ENCODE measurements at places on chromosomes 2 and 18.

DNA sequence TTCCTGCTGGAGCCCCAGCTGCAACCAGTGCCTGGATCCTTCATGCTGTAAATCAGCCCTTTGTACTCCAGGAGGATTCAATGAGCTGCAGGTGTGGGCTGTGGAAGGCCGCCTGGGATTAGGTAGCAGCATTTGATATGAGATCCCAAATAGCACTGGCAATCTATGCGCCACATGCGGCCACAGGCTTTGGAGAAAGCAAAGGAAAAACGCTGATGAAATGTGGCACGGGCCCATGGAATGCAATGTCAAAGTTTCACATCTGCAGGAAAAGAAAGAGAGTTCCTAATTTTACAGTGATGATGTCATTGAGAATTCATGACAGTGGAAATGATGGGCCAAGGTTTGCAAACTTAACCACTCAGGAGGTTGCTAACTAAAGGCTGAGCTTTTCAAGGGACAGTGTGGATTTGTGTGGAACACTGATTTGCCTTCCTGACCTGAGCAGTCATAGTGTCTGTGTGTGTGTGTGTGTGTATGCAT is 216.4 kb upstream of the OSR1 start:
- DNase-seq: no peak

DNA sequence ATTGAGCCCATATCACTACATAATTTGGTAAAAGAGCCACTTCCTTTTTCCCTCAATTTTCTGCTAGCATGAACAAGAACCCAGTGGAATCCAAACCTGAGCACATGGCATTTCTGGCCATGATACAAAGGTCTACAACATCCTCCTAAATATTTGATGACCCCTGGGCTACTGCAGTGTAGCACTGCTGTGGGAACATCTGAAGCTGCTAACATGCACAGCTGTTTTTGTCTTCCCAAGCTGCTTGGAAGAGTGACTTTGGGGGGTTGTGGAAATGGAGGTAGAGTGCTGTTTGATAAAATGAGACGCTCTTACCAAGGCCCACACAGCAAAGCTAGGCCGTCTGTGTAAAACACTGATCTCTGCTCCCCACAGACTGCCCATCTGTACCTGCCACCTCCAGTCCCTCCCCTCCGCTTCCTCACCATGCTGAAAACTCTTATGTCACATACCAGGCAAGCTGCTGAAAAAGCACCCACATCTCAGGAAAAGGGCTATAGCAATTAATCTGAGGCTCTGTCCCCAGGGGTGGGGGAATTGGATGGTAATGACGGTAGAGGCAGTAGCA is 197.2 kb upstream of the HNRNPA3 start:
- no peak for DNase-seq

- DNase-seq: no peak
Measured at GRCh38 chr2:155630760-155631159, 701.8 kb downstream of the NR4A2 start.

DNA sequence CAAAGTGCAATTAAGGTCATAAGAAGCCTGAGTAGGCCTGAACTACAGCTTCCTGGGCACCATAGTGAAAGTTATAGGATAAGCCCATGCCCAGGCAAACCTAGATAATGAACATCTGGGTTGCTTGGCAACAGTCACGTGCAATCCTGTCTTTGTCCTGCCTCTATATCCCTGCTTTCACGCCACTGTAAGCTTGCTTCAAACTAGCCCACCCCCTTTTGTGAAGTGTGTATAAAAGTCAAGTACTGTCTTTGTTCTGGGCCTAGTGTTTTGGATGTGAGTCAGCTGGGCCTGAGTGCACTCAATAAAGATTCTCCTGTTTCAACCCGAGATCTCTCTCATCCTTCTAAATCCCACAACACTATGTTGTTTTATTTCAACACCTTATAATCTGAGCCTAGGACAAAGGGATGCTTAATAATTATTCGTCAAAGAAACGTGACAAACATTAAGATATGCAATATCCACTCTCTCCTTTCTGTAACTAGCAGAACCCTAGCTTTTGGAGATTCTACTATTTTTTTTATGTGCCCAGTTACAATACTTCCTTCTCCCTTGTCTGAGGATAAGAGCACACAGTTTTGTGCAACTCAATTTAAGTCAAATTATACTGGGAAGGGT is 927.8 kb downstream of the SUCLG1 start:
- DNase-seq: no peak

DNA sequence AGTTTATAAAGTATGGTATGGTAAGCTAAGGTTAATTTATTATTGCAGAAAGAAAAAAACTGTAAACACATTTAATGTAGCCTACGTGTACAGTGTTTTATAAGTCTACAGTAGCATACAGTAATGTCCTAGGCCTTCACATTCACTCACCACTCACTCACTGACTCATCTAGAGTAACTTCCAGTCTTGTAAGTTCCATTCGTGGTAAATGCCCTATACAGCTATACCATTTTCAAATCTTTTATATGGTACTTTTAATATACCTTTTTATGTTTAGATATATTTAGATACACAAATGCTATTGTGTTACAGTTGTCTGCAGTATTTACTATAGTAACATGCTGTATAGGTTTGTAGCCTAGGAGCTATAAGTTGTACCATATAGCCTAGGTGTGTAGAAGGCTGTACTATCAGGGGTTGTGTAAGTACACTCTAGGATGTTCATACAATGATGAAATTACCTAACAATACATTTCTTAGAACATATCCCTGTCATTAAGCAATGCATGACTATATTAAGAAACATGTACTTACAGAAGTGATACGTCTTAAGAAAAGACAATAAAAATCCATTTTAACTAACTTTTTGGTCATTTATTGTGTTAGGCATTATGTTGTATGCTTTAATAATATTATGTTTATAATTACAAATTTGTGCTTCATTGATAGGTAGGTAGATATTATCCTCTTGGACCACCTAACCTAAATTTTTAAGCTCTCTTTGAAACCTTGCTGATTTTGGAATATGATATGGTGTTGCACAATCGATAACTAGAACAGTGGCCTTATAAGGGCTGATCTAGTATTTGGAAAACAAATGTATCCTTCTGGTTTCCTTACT is 51.9 kb downstream of the VRK2 start:
- DNase-seq: no peak

- peak; percentile 87 for DNase-seq
Measured at GRCh38 chr2:7007846-7008741, 90.9 kb downstream of the RNF144A start.

- no peak for DNase-seq
Measured at GRCh38 chr2:235066490-235066889, 114.7 kb downstream of the SH3BP4 start.

DNA sequence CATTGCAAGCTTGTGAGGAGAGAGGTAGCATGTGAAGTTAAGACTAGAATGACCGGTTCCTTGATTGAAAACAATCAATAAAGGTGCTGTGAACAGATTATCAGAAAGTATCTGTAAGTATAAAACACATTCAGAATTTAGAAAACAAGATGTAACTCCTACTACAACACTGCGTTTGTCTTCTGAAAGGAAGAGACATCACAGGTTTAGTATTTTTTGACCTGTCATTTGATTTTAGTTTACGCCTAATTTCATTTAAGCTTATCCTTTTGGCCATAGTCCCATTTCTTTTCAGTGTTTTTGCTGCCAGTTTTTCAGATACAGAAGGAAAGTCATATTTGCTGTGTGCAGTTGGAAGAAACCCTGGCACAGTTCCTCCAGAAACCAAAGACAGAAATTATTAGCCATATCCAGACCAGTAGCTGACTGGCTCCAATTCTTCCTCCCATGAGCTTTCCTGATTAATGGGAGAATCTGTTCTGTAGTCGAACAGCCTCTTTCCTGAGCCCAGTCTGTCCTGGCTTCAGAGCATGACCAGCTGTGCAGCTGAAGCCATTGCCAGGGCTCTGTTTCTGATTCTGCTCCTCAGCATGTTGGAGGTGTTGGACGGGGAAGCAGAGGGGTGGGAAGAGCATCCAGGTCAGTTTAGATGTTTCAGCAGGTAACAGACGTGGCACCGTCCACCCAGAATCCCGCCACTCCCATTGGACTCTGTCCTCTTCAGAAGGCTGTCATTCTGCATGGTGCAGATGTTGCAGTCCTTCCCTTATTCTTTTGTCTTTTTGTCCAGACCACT is 61.0 kb downstream of the CRIM1 start:
- no peak for DNase-seq

DNA sequence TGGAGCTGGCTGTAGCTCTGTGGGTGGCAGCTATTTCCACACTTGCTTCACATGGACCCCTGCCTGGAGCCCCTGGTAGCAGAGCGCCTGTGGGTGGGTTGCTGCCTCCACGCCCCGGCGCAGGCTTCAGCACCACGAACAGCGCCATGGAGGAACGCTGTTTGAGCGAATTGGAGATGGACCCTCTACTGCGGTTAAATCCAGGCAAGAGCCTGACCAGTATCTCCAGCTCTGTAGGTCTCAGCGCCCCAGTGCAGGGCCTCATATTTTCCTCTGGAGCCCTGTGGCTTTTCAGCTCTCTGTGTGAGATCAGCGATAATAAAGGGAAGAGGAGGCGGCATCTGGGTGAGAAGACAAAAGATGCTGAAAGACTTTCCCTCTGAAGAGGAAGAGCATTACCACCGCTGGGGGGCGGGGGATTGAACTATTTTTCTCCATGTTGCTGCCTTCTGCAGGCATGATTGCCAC is 12.0 kb downstream of the ONECUT2 start:
- no peak for DNase-seq

- DNase-seq: no peak
Measured at GRCh38 chr2:1676913-1677820, 67.1 kb downstream of the PXDN start.

DNA sequence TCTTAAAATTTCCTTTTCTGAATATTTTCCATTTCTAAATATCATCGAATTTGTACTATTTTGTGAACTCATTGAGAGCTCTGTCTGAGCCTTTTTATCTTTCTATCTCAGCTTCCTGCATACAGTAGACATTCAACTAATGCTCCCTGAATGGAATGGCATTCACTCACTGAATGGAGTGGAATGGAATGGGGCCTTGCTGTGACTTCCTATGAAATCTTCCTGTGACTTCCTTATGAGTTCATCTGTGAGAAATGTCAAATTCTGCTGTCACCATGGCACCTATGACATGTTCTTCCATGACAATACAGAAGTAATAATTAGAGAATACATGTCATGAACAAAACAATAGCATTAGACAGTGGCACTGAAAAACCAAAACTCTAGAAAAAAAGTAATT is 199.6 kb downstream of the NR4A2 start:
- no peak for DNase-seq

DNA sequence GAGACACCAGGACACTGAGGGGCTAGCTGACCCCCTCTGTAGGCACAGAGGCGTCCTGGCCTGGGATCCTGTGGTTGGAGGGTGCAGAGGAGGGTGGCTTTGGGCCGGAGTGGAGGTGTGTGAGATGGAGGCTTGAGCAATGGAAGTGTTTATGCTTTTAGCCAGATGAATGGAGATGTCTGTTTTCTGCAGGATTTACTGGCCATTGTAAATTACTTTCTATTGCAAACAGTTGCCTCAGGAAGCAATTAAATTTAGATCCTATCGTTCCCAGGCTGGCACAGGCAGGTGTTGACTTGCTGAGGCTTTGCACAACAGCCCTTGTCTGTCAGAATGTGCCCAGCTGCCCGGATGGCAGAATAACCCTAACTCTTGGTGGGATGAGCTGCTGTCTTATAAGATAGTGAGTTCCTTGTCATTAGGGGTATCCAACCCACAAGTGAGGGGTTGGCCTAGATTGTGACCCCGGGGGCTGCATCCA is 1.8 kb upstream of the ARID5A start:
- DNase-seq: peak; percentile 45

- DNase-seq: no peak
Measured at GRCh38 chr2:206255003-206255402, 19.5 kb upstream of the ZDBF2 start.

DNA sequence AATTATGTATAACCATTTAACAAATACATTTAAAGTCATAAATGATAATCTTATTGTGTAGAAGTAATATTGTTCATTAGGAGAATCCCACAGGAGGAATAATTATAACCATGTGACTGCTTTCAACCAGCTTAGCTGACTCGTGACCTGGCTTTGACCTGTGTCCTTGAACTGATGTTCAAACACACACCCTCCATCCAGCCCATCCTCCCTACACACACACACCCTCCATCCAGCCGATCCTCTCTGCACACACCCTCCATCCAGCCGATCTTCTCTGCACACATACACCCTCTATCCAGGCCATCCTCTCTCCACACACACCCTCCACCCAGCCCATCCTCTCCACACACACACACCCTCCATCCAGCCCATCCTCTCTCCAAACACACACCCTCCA is 83.5 kb downstream of the EIPR1 start:
- no peak for DNase-seq

GRCh38 chr2:46363535-46364170 is 66.4 kb downstream of the EPAS1 start:
- DNase-seq: no peak

DNA sequence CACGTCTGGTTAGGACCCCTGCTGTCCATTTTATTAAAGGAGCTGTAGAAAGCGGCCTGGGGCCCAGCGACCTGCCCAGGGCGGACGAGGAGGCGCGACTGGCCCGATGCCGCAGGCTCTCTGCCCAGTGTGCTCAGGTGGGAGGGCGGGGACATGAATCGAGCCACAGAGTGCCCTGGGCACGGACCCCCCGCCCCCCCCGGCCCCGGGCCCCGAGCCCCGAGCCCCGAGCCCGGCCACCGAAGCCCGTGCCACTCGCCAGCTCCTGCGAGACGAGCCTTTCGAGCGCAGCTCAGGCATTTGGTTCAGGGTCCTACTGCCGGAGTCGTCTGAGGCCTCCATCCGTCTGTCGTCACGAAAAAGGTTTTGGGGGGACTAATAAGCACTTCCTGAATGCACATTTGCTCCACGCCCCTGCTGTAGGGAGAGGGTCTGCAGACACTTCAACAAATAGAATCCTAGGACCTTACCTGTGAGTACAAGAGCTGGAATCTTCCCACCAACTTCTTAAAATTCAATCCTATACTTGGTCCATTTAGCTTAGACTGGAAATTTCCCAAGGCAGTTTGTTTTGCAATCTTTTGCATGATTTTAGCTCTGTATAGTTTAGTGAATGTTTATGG is 602 bp upstream of the ADAM17 start:
- DNase-seq: no peak

DNA sequence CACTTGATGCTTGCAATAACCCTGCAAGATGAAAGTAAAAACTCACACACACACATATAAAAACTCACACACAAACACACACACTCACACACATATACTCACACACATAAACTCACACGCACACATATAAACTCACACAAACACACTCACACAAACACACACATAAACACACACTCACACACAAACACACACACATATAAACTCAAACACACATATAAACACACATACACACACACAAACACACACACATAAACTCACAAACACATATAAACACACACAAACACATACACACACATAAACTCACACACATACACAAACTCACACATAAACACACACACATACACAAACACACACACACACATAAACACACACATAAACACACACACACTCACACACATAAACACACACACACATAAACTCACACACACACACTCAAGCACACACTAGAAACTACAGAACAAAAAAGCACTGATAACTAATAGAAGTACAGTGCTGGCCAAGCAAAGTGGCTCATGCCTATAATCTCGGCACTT is 117.7 kb upstream of the TEKT4 start:
- no peak for DNase-seq

Measured in posterior cingulate gyrus (tissue), 11 donors.